ENCODE measurements at places on chromosomes 2 and 18.

GRCh38 chr2:179595284-179595683 lies 266.1 kb downstream of the ZNF385B start:
- DNase-seq = peak; percentile 21

DNA sequence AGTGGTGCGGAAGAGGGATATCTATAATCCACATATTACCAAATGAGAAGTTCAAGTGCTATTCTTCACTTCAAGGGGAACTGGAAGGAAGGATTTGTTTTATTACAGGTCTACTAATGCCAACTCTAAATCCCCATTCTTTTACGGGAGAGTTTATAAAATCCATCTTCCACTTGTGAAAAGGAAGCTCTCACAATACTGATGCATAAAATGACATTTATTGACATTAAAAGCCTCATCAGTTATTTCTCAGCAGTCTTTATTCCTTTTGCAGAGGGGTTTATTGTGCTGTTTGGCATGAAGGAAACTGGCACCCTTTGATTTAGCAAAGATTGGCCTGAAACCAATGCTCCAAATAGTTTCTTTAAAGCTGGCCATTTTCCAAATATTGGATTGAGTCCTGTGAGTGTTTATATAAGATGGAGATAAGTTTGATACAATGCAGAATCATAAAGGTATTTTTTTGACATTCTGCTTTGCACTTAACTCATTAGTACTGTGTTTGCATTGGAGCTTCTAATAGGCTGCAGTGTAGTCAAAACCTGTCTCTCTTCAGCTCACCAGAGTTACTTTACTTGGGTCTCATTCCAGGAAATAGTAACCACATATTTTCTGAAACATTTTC lies 26.6 kb downstream of the LRP1B start:
- no peak for DNase-seq

- no peak for DNase-seq
Observed at GRCh38 chr2:20646446-20646845, 4.5 kb downstream of the HS1BP3 start.

GRCh38 chr18:23330423-23330822 lies 122.7 kb upstream of the RIOK3 start:
- DNase-seq = no peak

DNA sequence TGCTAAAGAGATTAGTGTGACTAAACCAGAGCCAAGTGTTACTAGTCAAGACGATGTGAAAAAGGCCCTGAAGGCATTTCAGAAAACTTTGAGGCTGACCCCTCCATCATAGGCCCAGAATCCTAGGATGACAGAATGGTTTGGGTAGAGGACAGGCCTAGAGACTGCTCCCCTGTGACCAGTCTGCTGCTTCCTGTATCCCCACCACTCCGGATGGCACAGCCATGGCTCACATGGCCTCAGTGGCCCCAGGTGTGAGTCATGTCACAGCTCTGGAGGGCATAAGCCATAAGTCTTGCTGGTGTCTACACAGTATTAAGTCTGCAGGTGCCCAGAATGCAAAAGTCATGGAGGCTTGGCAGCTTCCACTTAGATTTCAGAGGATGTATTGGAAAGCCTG lies 12.4 kb upstream of the STAT1 start:
- no peak for DNase-seq

DNA sequence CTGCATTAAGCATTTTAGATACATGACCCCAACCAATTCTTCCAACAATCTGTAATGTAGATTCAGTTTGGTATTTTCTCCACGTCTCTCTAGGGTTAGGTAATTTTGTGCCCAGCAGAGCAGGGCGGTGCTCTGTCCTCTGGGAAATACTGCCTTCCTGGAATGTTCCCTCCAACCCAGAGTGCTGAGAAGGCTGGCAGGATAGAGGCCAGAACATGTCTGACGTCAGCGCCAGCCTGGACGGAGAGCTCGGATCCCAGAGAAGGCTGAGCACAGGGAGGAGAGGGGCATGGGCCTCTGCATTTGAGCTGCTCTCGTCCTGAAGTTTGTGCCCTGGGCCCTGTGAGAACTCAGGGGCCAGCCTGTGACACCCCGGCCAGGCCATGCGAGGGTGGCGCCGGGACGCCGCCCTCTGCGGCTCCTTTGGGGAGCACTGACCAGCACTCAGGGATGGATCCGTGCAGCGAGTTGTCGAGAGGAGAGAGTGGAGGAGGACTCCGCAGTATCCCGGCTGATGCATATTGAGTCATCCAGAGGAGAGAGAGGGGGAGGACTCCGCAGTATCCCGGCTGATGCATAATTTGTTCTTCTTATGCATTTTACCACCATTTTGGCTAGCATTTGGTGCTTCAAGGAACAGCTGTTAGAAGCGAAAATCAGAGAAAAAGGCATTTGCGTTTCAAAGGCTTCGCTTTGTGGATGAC lies 80.0 kb upstream of the PXDN start:
- no peak for DNase-seq

DNA sequence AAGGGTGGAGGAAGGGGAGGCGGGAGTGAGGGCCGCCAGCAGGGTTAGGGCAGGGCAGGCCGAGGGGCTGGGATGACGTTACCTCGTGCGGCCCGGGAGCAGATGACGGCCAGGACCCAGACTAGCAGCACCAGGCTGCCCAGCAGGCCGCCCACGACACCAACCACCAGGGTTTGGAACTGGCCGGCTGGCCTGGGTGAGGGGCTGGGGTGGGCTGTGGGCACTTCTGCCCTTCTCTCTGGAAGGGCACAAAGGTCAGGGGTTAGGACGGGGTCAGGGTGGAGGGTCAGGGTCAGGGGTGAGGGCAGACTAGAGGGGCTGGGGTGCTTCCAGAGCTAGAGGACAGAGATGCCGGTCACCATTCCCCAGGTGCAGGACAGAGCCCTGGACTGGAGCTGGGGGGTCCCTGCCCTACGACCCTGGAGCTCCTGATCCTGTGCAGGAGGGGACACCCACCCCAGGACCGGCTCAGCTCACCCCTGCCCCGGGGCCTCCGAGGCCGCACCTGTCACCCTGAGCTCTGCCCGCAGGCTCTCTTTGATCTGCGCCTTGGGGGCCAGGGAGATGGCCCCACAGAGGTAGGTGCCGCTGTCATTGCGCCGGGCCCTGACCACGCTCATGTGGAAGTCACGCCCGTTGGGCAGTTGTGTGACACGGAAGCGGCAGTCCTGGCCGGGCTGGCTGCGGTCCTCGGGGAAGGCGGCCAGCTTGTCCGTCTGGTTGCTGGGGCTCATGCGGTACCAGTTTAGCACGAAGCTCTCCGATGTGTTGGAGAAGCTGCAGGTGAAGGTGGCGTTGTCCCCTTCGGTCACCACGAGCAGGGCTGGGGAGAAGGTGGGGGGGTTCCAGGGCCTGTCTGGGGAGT lies 6.3 kb downstream of the PDCD1 start:
- DNase-seq = no peak

DNA sequence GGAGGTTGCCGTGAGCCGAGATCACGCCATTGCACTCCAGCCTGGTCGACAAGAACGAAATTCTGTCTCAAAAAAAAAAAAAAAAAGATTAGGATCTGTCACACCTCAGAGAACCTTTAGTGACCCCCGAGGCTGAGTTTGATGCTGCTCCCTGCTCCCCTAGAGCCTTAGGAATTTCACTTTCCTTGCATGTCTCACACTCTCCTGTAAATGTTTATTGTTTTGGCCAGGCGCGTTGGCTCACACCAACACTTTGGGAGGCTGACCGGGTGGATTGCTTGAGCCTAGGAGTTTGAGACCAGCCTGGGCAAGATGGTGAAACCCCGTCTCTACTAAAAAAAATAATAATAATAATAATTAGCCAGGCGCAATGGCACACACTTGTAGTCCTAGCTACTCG lies 31.5 kb downstream of the SRSF7 start:
- no peak for DNase-seq

DNA sequence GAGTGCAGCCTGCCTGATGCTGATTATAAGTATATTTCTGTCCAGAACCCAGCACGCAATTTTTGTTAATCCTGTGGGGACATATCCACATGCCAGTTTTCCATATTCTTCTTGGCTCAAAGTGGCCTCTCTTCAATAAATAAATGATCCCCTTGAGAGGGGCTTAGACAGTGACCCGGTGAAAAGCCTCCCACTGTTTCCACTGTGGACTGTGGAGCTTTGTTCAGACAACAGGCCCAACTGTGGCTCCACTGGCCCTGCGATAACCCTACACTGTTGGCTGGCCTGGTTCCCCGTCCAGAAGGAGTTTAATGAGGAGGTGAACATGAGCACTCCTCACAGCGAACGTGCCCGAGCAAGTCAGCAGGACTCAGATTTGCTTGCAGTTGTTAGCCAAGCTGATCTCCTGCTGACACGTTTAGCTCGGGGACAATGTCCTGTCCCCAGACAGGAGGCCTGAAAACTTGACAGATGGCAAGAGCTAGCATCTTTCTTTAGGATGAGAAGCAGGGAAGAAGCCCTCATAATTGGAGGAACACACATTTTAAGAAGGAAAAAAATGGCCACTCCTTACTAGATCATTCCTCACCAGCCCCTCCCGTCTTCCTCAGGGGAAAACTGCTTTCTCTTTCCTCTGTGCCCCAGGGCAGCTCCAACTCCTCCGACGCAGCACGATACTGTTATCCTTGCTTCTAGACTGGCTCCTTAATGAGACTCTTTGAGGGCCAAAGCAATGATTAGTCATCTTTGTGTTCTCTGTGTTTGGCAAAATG lies 20.0 kb upstream of the MTCL1 start:
- DNase-seq = peak; percentile 15

DNA sequence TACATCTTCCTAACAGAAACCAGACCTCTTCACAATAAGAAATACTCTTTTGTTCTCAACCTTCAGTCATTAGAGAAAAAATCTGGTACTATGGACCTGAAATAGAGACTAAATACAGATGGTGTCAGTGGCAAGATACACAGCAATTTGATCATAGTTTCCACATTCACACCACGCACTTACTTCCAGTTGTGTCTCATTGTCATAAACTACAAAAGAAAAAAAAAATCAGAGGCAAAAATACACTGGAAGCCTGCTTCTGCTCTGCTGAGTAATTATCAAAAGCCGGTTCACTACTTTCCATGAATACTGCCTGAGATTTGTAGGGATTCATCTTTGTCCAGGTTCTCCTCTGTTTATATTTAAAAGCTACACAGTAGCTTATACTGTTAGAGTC lies 182.6 kb downstream of the PID1 start:
- DNase-seq = no peak

GRCh38 chr2:39696838-39697237 lies 31.1 kb downstream of the TMEM178A start:
- DNase-seq = no peak

- DNase-seq = peak; percentile 70
Observed at GRCh38 chr18:111306-112014, 46.9 kb upstream of the USP14 start.

DNA sequence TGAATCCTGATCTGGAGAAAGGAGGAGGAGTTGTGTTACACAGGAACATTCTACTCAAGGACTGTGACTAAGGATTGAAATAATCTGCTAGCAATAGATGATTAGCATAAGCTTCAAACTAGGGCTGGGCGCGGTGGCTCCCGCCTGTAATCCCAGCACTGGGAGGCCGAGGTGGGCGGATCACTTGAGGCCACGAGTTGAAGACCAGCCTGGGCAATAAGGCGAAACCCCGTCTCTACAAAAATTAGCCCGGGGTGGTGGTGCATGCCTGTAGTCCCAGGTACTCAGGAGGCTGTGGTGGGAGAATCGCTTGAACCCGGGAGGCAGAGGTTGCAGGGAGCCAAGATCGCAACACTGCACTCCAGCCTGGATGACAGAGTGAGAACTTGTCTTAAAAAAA lies 1.5 kb downstream of the TRMT61B start:
- no peak for DNase-seq

DNA sequence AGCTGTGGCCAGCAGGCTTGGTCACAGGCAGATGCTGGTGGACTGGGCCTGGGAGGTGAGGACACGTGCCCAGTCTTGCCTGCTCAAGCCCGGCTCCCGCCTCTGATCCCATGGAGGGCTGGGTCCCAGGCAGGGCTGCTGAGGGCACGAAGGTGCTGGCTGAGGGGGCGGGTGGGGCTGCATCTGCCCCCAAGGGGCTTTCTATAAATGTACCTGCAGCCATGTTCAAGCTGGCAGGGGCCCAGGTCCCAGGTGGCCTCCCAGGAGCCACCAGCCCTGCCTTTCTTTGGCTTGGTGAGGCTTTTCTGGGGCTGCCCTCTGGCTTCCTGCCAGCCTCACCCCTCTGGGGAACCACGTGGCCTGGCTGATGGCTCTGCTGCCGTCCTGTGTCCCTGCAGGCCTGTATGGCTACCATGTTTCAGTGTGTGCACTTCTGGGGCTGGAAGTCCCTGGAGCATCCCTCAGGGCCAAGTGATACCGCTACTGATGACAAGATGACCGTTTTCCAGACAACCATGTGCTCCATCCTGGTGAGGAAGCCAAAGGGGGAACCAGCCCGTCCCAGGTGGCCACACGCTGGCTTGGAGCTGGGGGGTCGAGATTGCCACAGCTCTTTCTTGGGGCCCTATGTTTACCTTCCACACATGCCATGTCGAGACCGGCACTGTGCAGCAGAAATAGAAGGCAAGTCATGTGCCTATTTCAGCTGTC lies 23.2 kb downstream of the HJURP start:
- DNase-seq = no peak

DNA sequence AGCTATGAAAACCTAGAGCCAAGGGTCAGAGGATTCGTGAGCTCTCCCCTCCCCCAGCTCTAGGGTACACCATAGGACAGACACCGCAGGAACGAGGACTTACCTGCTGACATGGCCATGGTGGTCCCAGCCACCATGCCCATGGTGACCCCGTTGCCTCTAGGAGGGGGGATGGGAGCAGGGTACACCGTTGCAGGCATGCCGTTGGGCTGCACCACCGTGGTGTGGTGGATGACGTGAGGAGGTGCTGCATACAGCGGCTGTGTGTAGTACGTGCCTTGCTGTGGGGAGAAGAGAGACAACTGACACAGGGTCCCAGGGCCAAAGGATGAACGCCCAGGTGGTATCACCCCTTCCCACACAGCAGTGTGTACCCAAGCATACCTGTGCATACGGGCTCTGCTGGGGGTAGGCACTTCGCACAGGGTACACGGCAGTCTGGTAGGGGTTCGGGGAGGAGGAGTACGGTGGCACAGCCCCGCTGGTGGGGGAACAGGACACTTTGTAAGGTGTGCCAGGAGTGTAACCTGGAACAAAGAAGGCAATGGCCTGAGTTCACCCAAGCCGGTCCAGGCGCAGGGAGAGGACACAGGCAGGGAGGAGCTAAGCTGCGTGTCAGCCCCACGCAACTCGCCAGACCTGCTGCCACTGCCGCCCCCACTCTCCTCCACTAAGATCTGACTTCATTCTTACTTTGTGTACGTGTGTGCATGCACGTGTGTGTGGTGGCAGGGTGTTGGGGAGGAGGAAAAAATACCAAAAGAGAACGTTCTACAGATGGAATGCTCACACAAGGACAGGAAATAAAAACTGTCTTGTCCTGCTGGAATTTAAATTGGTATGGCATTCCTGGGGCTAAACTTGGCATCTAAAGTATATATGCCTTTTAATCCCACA lies 37.8 kb downstream of the FAM168B start:
- DNase-seq = no peak

All from HEK293T (cell line).